ENCODE measurements at places on chromosomes 3 and 15.
A peak's percentile ranks its signal among the peaks of the same experiment; 100 is the strongest.

GRCh38 chr3:170558427-170558826 is 27.4 kb downstream of the SLC7A14 start:
- no peak for DNase-seq

- no peak for DNase-seq
Measured at GRCh38 chr3:139121513-139122220, 77.0 kb upstream of the PRR23C start.

GRCh38 chr3:129727707-129728106 is 121.2 kb upstream of the PLXND1 start:
- DNase-seq, result no peak

GRCh38 chr15:33074212-33074611 is 120.3 kb downstream of the FMN1 start:
- peak; percentile 2 for DNase-seq
